Stomach (tissue), 19 donors: ENCODE measurements at places on chromosomes 1 and 21.

- DNase-seq = peak; percentile 51
These were observed 935 bp downstream of the KCNK2 start for GRCh38 chr1:215083383-215083961.

GRCh38 chr1:32337855-32338636 lies 2.0 kb upstream of the MARCKSL1 start:
- peak; percentile 86 for DNase-seq

GRCh38 chr21:45611939-45612664 lies 31.4 kb upstream of the PCBP3 start:
- DNase-seq = peak; percentile 68

- DNase-seq = no peak
These were observed 6.1 kb upstream of the AK4 start for GRCh38 chr1:65141918-65142317.

- DNase-seq = no peak
These were observed 18.8 kb downstream of the LRRC52 start for GRCh38 chr1:165562571-165562970.

- no peak for DNase-seq
These were observed 123.7 kb downstream of the NAV1 start for GRCh38 chr1:201662646-201663045.

GRCh38 chr1:65229754-65230339 lies 79.5 kb upstream of the DNAJC6 start:
- no peak for DNase-seq

DNA sequence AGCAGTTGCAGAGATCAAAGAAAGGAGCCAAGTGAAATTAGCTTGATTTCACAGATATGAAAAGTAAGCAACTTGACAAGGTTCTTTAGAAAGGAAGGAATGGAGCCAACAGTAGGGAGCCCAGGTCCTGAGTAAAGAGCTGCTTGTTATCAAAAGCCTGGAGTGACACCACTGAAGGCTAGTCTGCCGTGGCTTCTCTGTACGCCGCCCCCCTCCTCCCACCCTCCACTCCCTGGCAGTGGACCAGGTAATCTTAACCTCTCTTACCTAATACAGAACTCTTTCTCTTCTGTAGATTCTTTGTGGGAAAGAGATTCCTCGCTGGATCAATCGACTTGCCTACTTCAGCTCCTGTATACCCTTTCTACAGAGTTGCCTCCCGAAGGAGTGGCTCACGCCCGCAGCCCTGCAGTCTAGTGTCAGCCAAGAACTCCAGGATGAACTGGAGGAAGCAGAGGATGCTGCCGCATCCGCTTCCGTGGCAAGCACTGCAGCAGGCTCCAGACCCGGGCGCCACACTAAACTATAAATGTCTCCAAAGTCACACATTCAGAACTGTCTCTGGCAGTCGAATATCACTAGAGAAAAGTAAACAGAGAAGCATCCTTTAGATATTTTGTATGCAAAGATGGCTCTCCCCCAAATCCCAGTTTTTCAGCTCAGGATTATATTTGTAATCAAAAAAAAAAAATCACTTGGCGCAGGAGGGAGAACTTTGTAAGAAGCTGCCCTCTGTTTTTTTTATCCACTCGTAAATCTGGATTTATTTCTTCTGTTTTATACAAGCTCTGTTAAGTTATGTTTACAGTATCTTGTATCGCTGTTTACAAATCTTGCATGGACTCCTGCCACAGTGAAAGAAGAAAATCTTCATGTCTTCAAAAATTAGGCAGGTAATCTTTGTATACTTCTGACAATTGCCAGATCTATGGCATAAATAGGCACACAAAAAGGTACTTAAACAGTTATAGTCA lies 52.6 kb downstream of the DESI2 start:
- peak; percentile 66 for DNase-seq

DNA sequence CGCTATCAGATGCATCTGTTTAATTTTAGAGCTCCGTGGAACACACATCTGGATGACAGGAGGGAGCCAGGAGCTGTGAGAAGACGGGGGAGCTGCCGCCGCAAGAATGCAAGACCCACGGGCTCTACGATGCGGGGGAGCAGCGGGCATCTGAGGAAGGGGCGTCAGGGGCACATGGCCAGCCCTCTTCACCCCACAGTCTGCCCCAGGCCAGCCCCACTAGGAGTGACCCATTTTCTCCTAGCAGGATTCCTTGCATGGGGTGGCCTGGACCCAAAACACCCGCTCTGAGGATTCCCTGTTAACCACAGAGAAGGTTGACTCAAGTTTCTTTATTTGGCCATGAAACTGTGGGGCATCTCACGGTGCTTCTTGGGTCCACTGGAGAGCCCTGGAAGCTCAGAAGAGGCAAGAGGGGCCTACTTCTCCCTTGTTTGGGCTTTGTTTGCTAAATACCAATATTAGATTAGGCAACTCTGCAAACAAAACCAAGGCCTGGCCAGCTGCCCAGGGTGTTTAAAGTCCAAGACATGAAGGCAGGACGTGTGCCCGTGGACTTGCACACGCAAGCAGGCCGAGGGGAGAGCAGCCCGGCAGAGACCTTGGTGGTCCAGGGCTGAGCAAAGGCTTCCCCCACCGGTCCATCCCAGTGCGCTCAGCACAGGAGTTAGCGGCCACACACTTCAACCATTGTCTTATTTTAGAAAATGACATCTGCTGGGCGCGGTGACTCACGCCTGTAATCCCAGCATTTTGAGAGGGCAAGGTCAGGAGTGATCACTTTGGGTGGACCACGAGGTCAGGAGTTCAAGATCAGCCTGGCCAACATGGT lies 89.8 kb downstream of the DHRS3 start:
- DNase-seq = peak; percentile 99

GRCh38 chr1:237911911-237912310 lies 21.2 kb upstream of the ZP4 start:
- no peak for DNase-seq

DNA sequence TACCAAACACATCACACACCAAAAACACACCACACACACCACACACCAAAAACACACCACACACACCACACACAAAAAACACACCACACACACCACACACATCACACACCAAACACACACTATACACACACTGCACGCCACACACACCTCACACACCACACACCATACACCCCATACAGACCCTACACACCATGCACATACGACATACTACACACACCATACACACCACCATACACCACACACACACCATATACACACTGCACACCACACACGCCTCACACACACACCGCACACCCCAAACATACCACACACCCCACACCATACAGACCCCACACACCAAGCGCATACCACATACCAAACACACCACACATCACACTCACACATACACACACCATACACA lies 226.9 kb upstream of the PKN2 start:
- DNase-seq = no peak

DNA sequence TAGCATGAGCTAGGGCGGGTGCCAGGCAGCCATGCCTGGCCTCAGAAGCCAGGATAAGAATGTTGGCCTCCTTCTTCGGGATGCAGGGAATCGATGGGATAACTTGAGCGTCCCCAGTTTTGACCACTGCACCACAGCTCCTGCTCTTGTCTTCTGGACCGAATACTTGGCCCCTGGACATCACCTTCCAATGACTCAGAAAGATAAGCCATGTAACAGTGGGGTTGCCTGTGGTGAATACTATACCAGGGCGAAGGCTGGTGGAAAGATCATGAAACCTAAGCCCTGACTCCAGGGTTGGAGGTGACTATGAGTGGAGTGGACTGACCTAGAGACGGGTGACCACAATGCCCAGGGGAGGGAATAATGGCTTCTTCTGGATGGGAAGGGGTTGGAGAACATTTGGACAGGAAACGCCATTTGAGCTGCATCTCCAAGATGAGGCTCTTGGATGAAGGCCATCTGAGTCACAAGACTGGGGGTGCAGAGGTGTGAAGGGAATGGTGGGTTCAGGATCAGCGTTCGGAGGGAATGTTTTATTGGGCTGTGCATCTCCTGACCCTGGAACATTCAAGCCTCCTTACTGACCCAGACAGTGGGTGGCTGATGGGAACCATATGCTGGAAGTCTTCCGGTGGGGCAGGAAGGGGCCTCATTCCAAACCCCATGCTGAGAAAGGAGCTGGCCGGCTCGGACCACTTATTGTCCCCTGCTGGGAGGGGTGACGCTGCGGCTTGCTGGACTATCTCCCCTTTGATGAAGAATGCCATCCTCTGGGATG lies 18.5 kb upstream of the KCNE2 start:
- peak; percentile 35 for DNase-seq

GRCh38 chr1:245673881-245674414 lies 519.2 kb downstream of the KIF26B start:
- no peak for DNase-seq

DNA sequence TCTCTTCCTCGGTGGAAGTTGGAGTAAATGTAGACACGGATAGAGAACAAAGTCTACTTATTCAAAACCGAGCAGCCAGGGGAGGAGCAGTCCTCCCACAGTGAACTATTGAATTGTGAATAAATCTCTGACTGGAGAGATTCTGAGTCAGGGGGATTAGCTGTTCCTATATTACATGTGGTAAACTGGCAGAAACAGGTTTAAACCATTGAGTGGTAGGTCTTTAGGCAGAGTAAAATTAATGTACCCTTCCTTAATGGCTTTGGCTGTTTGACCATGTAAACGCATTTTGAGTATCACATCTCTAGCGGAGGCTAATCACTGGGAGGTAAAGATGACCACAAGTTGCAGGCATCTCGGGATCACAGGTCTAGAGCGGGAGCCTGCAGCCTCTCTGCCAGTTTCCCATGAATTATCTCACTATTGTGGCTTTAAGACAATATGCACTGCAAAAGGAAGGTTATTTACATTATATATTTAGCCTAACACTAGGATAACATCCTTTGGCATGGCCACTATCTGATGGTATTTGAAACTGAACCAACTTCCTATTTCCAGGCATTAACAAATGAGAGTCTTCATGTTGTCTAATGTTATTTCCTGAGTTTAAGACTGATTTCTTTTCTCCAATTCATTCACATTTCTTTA lies 7.9 kb upstream of the DISC1 start:
- DNase-seq = no peak

DNA sequence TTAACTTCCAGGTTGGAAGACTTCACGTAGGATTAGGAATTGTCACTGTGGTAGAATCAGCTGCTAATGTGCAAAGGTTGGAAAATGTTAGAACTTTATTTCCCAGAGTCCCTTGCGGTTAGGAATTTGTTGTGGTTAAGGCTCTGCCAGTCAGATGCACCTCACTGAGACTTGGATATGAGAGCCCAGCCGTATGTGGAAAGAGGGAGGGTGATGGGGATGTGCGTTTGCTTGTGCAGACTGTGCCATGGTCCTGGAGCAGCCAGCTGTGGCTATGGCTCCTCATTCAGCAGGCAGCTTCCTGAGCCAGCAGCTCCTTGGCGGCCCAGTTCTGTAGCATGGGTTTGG lies 12.5 kb downstream of the S100A10 start:
- no peak for DNase-seq

DNA sequence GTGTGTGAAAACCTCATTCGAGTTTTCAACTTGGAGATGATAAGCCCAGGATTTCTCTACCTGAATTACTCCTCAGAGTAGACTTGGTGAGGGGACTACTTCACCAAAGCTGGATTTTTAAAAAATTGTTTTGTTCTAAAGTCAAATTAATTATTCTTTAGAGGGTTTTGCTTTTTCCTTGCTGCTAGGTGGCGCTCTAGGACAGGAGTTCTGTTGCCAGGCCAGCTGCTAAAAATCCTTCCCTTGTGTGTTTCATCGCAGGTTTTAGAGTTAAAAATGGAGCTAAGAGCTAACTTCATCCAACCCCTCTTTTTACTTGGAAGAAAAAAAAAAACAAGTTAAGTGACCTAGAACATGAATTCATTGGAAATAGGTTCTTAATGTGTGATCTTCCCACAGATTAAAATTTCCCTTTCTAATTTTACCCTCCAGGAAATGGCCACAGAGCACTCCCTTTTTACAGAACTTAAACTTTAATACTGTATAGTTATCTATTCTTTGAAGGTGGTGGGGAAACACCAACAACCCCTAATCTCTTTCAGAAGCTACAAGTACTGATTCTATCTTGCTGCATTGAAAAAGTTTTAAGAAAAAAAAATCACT lies 36.7 kb upstream of the FAM163A start:
- peak; percentile 91 for DNase-seq

- peak; percentile 55 for DNase-seq
These were observed 184.8 kb downstream of the BRINP2 start for GRCh38 chr1:177355575-177355974.

DNA sequence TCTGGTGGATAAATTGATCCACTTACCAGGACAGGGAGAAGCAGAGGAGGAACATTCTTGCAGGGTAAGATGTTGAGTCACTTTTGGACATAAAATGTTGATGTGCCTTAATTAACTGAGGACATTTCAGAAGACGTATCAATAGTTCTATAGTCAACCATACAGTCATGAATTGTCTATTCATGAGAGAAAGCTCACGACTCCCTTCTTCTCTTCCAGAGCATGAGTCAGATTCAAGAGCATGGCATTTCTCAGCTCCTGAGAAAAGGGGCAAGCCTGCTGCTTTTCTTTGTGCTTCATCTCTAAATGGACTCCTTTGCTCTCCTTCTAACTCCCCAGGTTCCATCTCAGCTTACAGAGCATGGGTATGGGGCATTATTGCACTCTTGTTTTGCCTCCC lies 55.7 kb downstream of the ADGRL4 start:
- DNase-seq = no peak

- DNase-seq = no peak
These were observed 1676.7 kb downstream of the MRPL39 start for GRCh38 chr21:23930565-23930964.

DNA sequence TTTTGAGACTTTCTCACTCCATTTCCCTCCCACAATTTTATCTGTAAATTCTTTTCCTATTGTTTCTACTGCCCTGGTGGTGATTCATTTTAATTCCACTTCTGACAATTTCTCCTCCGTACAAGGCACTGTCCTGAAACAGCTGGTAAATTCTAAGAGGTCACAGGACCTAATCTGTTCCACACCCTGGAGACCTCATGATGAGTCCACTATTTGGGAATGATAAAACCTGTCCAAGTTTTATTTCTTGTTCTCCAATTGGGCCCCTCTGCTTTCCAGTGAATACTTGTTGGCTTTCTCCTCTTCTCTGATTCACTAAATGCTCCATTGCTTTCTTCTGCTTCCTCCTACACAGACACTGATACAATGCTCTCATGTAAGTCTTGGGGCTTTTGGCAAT lies 343.1 kb upstream of the DUSP10 start:
- no peak for DNase-seq

DNA sequence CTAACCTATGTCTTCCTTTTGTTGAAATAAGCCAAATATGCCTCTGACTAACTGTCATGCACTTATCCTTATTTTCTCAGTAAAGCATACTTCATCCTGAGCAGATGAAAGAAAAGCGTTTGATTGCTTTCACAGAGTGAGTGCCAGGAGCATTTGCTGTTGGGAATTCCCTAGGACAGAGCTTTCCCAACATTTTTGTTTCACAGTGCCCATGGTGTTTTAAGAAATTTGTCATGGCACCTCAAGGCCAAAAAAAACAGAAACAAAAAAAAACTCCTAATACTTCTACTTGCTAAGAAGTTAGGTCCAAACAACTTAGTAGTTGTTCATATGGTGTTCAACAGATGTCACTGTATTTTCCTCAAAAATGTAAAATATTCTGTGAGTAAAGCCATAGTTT lies 120.8 kb upstream of the BMP8A start:
- DNase-seq = no peak

DNA sequence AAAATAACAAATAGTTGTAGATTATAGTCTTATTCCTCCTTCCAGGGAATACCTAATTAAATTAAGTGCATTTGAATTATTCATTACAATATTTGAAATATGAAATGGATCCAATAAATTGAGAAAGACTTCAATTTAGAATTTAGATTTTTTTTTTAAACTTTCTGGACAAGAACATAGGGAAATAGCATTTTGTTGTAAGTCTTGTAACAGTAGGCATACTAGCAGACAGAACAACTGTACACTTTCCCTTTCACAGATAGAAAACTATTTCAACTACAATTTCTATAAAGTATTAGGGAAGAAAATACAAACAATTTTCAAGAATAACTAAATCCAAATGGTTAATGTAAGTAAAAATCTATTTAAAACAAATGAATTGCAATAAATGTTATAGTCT lies 577.5 kb downstream of the USP25 start:
- no peak for DNase-seq
